Motor neuron (in vitro differentiated cells): ENCODE measurements at places on chromosomes 4 and X. TPM values are rescaled to one million over a fixed set of nuclear protein-coding genes. Genes with fewer than 3 reads are reported as not detected.

The PDCL2 gene
- 0.38 TPM in 1 of 2 replicates, not detected in the other for total RNA-seq

The UGT2B17 gene
- not detected in 2 replicates for total RNA-seq

The TLR1 gene
- 0.49 and 0.52 TPM in 2 replicates for total RNA-seq

- ATAC-seq = no peak
Measured at GRCh38 chr4:37999000-37999716, 39.0 kb downstream of the PTTG2 start.

DNA sequence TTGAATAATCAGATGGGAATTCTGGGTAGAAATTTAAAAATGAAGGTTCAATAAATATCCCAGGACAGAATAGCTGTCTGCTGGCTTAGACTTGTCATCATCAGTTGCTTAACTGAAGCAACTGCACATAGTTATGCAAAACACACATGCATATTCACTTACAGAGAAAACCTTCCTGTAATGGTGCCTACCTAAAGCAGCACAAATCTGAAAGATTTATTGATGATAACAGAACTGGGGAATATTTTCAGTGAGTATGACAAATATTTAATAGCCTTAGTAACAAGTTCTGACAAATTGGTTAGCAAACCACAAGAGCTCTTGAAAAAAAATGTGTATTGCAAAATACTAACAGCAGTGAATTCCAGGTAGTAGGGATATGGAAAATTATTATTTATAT is 606.8 kb upstream of the BOD1L1 start:
- peak; percentile 100 for ATAC-seq

GRCh38 chr4:1105662-1106061 is 7.7 kb downstream of the RNF212 start:
- ATAC-seq = no peak

DNA sequence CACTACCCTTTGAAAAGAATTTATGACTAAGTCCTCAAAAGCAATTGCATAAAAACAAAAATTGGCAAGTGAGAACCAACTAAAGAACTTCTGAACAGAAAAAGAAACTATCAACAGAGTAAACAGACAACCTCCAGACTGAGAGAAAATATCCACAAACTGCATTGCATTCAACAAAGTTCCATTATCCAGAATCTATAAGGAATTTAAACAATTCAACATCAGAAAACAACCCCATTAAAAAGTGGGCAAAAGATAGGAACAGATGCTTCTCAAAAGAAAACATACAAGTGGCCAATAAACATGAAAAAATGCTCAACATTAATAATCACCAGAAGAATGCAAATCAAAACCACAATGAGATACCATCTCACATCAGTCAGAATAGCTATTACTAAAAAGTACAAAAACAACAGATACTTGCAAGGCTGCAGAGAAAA is 130.2 kb downstream of the GASK1B start:
- ATAC-seq = no peak

GRCh38 chr4:70759126-70759525 is 37.4 kb downstream of the RUFY3 start:
- ATAC-seq = no peak

The AMBN gene
- 0.19 TPM in 1 of 2 replicates, not detected in the other for total RNA-seq

DNA sequence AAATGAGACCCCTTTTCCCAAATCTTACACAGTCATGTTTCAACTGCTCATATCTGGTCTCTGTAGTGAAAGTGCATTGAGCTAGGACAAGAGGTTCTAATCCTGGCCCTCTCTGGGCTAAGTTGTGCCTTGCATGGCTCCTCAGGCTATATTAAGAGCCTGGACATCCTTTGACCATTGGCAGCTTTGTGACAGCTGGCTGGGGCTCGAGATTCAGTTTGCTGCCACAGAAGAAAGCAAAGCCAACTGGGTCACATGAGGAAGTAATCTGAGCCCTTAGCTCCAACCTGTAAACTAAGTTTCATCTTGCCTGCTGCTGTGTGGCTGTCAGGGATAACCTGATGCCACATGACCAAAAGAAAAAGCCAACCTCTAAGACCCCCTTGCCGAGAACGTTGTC is 51.8 kb upstream of the JADE1 start:
- peak; percentile 42 for ATAC-seq

DNA sequence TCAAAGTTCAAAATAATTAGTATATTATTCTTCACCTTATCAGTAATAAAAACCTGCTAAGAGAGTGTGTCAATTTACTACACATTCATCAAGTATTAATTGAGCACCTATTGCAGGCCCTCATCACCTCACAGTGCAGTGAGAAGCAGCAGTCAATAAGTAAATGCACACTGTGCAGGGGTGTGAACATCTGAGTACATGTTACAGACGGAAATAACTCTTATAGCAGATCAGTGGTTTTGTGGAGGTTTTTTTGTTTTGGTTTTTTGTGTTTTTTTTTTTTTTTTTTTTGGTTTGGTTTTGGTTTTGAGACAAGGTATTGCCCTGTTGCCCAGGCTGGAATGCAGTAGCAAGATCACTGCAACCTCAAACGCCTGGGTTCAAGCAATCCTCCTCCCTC is 20.3 kb downstream of the KLF3 start:
- no peak for ATAC-seq

DNA sequence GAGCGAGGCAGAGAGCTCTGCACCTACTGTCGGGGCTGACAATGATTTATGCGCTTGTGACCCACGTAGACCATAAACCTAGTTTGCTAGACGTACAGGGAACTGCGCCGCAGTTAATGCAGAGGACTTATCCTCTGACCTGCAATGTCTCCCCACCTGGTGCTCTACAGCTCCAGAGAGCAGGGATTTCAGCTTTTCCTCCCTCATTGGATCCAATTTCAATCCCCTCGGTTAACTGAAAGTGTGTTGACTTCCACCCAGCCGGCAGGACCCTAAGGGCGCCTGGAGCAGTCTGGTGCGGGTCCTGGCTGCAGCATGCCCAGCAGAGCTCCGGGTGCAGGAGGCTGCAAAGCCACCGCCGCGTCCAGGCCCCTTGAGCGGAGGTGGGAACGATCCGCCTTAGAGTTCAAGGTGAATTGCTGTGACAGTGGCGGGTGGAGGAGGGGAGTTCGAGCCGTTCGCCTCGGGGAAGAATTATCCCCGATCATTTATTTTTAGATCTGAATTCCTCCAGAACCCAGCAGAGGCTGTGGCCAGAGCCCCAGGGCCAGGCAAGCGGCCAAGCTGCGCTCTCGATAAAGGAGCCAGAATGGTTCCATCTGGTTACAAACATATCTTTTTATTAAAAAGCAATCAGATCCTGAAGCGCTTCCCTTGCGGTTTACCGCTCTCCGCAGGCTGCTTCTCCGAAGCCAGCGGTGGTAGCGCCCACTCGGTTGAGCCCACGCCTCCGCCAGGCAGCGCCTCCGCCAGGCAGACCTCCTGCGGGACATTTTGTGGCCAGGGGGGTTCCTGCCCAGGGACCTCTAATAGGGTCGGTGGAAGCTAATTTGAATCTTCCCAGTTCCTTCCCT is 66.0 kb downstream of the FBXO8 start:
- peak; percentile 60 for ATAC-seq

The SULT1B1 gene
- total RNA-seq = 0.19 and 0.29 TPM in 2 replicates

GRCh38 chr4:33850371-33850902 is 2393.9 kb downstream of the ARAP2 start:
- no peak for ATAC-seq
